ENCODE measurements at places on chromosomes 13 and 19. TPM values are rescaled to one million over a fixed set of nuclear protein-coding genes. Genes with fewer than 3 reads are reported as not detected.

SHISA7 gene
- not detected for total RNA-seq

UFM1 gene
- 65.5 TPM for total RNA-seq

ZNF836 gene
- total RNA-seq = 22.4 TPM

LRRC4B gene
- total RNA-seq = not detected

CBARP gene
- total RNA-seq = 0.12 TPM

DNA sequence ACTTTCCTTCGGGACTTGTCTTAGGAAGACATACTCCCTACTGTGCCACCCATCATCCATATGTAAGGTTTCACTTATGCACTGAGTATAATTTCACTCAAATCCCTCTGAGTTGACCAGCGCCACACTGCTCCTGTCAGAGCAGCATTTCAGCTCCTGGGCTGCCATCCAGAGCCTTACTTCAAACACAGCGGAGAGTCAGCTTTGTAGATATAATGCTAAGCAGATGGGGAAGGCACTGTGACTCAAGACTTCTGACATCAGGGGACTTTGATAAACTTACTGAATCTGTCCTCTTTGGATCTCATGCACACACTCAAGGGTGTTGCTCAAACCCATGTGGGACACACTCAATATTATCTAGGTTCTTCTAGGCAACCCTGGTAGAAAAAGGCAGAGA, 34.9 kb downstream of the DOCK9 start:
- no peak for DNase-seq
- H3K4me1 ChIP-seq = no peaks in the 10 kb centered on the region
- no peaks in the 10 kb centered on the region for H3K36me3 ChIP-seq
- H3K27me3 ChIP-seq = no peaks in the 10 kb centered on the region
- no peak overlapping the region for H3K4me3 ChIP-seq

DNA sequence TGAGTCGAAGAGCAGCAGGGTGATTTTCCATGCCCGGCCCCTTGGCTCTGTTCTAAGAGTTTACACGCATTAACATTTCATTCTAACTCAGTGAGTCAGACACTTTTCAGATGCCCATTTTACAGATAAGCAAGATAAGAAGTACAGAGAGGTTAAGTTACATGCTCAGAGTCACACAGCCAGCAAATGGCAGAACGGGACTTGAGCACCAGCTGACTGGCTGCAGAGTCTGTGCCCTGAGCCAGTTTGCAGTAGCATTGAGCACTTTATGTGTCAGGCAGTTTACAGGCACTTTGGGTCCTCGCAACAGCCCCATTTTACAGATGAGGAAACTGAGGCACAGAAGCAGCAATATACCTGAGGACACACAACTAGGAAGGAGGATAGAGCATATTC, 19.0 kb downstream of the CCDC8 start:
- peaks cover 11% of the 10 kb centered on the region for H3K36me3 ChIP-seq
- H3K4me1 ChIP-seq = no peaks in the 10 kb centered on the region
- H3K27me3 ChIP-seq = no peaks in the 10 kb centered on the region
- H3K4me3 ChIP-seq = no peak overlapping the region

- peaks cover 6% of the 10 kb centered on the region for H3K27me3 ChIP-seq
- H3K36me3 ChIP-seq = peaks cover 9% of the 10 kb centered on the region
- DNase-seq = no peak
These were observed 1.7 kb downstream of the SCGB2B2 start for GRCh38 chr19:34675250-34675649.

DNA sequence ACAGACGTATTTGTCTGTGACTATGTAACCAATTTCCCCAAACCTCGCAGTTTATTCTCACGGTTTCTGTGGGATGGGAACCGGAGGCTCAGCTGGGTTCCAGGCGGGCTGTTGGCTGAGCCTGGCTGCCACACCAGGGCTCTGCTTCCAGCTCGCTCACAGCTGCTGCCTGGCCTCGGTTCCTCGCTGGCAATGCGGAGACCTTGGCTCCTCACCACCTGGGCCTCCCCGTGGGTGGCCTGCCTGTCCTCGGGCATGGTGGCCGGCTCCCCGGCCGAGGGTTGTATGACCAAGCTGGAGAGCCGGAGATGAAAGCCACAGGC, 218.9 kb upstream of the MAB21L1 start:
- H3K36me3 ChIP-seq = no peaks in the 10 kb centered on the region
- DNase-seq = no peak
- H3K4me1 ChIP-seq = no peaks in the 10 kb centered on the region
- H3K27ac ChIP-seq = no peak overlapping the region

- no peaks in the 10 kb centered on the region for H3K4me1 ChIP-seq
- H3K27ac ChIP-seq = no peak overlapping the region
- DNase-seq = no peak
- no peaks in the 10 kb centered on the region for H3K27me3 ChIP-seq
- H3K4me3 ChIP-seq = no peak overlapping the region
- H3K36me3 ChIP-seq = no peaks in the 10 kb centered on the region
These were observed 79.1 kb upstream of the PCDH17 start for GRCh38 chr13:57552437-57552836.

GRCh38 chr13:89865164-89866064, 1482.1 kb upstream of the MIR17HG start:
- no peak for DNase-seq
- H3K4me1 ChIP-seq = no peaks in the 10 kb centered on the region
- H3K4me3 ChIP-seq = no peak overlapping the region
- H3K36me3 ChIP-seq = no peaks in the 10 kb centered on the region
- no peak overlapping the region for H3K27ac ChIP-seq

DNA sequence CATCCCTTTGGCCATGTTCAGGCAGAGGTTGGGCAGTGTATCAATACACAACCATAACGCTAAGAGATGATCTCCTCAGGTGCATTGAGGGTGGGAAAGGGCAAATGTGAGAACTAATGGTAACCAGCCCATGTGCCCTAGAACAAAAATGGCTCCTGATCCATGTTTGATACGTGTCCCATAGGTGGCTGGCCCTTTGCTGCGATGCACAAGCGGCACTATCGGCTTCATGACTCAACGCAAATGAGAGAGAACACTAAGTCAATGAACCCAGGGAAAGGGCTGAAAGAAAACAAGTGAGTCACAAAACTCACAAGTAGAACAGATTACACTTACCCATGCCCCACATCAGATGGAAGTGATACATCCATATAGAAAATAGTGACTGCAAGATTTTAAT, 201.7 kb downstream of the ABCC4 start:
- H3K4me1 ChIP-seq = no peaks in the 10 kb centered on the region
- H3K27ac ChIP-seq = no peak overlapping the region
- H3K36me3 ChIP-seq = peaks cover 3% of the 10 kb centered on the region
- H3K4me3 ChIP-seq = no peak overlapping the region

- DNase-seq = no peak
- H3K27ac ChIP-seq = no peak overlapping the region
- no peaks in the 10 kb centered on the region for H3K4me1 ChIP-seq
- no peaks in the 10 kb centered on the region for H3K27me3 ChIP-seq
- H3K36me3 ChIP-seq = peaks cover 9% of the 10 kb centered on the region
These were observed 125.0 kb downstream of the VWA8 start for GRCh38 chr13:41835871-41836270.

DNA sequence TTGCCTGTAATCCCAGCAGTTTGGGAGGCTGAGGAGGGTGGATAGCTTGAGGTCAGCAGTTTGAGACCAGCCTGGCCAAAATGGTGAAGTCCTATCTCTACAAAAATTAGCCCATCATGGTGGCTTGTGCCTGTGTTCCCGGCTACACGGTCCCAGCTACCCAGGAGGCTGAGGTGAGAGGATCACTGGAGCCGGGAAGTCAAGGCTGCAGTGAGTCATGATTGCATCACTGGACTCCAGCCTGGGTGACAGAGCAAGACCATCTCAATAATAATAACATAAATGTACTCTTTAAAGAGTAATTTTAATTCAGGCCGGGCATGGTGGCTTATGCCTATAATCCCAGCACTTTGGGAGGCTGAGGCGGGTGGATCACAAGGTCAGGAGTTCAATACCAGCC, 38.7 kb downstream of the SKA3 start:
- H3K4me3 ChIP-seq = no peak overlapping the region
- peaks cover 25% of the 10 kb centered on the region for H3K4me1 ChIP-seq
- peaks cover 3% of the 10 kb centered on the region for H3K36me3 ChIP-seq
- no peak for DNase-seq
- peaks cover 2% of the 10 kb centered on the region for H3K27me3 ChIP-seq
- H3K27ac ChIP-seq = no peak overlapping the region

GRCh38 chr13:77861741-77862140, 56.9 kb downstream of the EDNRB start:
- no peak overlapping the region for H3K4me3 ChIP-seq

- no peak overlapping the region for H3K27ac ChIP-seq
- H3K27me3 ChIP-seq = peaks cover 1% of the 10 kb centered on the region
- H3K36me3 ChIP-seq = no peaks in the 10 kb centered on the region
- no peaks in the 10 kb centered on the region for H3K4me1 ChIP-seq
These were observed 33.2 kb downstream of the KCTD12 start for GRCh38 chr13:76852986-76853385.

- no peaks in the 10 kb centered on the region for H3K4me1 ChIP-seq
- H3K4me3 ChIP-seq = no peak overlapping the region
- no peak overlapping the region for H3K27ac ChIP-seq
- no peak for DNase-seq
- H3K36me3 ChIP-seq = no peaks in the 10 kb centered on the region
These were observed 361.9 kb downstream of the TBC1D4 start for GRCh38 chr13:75120085-75120484.

DNA sequence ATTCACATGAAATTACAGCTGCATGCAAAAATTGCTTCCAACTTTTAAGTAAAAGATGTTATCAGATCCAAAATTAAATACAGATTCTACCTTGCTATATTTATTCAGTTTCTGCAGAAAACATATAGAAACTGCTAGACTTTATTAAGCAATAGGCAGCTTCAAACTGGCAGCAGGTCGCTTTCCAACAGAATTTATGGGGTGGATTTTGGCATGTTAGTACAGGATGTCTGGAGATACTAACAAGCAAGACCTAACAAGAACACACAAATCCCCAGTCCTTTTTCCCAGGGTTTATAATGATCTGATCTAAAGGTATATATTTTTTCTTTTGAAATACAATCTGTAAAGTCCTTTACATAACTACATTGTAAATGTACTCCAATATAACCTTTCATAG, 27.5 kb downstream of the TBC1D4 start:
- H3K27me3 ChIP-seq = no peaks in the 10 kb centered on the region
- no peak overlapping the region for H3K4me3 ChIP-seq
- H3K4me1 ChIP-seq = no peaks in the 10 kb centered on the region
- no peak for DNase-seq
- H3K36me3 ChIP-seq = no peaks in the 10 kb centered on the region
- H3K27ac ChIP-seq = no peak overlapping the region

DNA sequence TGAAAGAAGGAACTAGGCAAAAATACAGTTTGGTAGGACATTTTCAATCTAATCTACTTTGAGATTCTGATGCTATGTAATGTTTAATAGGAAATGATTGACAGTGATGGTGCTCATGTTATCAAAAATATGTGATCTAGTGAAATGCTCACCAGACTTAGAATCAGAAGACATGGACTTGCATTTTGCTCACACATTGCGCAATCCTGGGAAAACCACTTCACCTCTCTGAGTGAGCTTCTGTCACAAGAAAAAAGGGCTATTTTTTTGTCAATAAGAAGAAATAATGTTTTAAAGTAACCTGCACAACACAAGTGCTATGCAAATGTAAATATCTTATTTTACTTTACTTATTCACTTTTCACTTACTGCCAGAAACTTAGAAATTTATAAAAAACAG, 380.9 kb upstream of the HTR2A start:
- DNase-seq = no peak
- no peaks in the 10 kb centered on the region for H3K36me3 ChIP-seq
- no peaks in the 10 kb centered on the region for H3K4me1 ChIP-seq
- H3K4me3 ChIP-seq = no peak overlapping the region
- H3K27me3 ChIP-seq = no peaks in the 10 kb centered on the region

DNA sequence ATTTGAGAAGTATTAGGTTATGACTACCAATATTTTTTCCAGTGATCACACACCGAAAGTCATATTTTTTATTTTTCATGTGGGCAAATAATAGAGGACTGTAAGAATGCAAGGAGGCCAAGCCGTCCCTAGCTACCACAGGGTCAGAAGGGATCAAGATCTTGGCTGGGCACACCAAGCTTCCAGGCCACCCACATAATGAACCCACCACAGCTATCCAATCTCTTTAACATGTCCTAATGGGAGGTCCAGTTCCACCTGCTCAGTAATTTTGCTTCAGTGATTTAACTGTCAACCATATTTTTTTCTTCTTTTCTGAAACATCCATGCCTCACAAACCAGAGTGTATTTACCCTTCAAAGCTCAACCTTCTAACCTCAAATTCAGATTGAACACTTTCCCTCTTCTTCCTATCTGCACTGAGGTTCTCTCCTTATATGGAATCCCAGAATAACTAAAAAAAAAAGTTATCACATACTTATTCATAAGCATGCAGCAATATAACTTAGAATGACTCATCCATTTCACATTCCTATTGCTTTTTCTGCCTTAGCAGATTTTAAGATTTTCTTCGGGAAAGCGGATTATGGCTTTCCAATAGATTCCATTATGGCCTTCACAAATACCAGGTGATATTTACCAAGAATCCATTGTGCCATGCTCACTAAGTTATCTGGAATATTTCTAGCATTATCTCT, 12.2 kb downstream of the ARGLU1 start:
- H3K27me3 ChIP-seq = no peaks in the 10 kb centered on the region
- H3K36me3 ChIP-seq = peaks cover 81% of the 10 kb centered on the region
- DNase-seq = no peak
- H3K4me1 ChIP-seq = peaks cover 3% of the 10 kb centered on the region
- H3K27ac ChIP-seq = no peak overlapping the region
- H3K4me3 ChIP-seq = no peak overlapping the region

DNA sequence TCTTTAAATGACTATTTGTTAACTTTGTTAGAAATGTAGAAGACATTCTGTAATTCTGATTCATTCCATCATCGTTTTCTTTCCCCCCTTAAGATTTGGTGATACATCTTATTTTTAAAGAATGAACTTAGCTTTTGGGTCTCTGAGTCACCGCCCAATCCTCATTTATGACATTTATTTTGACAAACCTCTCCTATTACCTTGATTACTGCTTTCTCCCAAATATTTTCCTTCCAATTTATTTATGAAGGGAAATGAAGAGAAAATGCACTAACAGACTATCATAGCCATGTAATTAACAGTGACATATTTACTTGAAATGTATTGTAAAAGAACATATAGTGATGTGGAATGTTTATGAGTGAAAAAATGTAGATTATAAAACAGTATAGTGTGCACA, 241.6 kb downstream of the DCLK1 start:
- DNase-seq = no peak
- no peaks in the 10 kb centered on the region for H3K27me3 ChIP-seq
- H3K4me1 ChIP-seq = no peaks in the 10 kb centered on the region
- no peak overlapping the region for H3K4me3 ChIP-seq

GRCh38 chr19:18401580-18402112, 4.2 kb upstream of the LRRC25 start:
- H3K4me3 ChIP-seq = no peak overlapping the region
- H3K36me3 ChIP-seq = no peaks in the 10 kb centered on the region
- H3K4me1 ChIP-seq = peaks cover 8% of the 10 kb centered on the region
- no peak overlapping the region for H3K27ac ChIP-seq
- no peak for DNase-seq
